ENCODE measurements at places on chromosomes 3 and 15.

DNA sequence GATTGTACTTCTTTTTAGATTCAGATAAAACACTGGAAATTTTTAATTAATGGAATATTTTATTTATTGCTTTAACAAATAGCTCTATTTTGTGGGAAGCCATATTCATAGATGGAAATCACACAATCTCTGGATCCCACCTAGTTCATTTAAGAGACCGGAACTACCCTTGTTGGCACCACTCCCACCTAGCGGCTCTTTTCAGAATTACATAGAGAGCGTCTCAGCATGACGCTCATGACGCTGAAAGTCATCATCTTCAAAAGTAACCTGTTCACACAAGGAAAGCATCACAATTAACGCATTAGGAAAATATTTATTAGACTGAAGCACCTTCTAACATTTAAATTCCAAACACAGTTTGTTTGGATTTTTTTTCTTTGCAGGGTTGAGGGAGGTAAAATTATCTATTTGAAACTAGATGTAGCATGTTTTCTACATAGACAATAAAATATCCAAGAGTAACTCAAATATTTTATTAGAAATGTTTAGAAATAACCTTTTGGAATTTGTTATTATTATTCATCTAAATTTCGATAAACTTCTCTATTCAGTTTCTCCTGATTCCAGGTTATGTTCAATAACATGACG is 214.9 kb upstream of the ARRDC4 start:
- H3K27ac ChIP-seq, result no peak overlapping the region
- peak; percentile 81 for DNase-seq
- H3K27me3 ChIP-seq, result no peaks in the 10 kb centered on the region
- H3K36me3 ChIP-seq, result no peaks in the 10 kb centered on the region
- no peak overlapping the region for H3K4me3 ChIP-seq

- H3K27me3 ChIP-seq, result no peaks in the 10 kb centered on the region
- no peak overlapping the region for H3K27ac ChIP-seq
Measured at GRCh38 chr3:148044151-148044550, 635.0 kb downstream of the ZIC1 start.

- no peaks in the 10 kb centered on the region for H3K36me3 ChIP-seq
- peaks cover 11% of the 10 kb centered on the region for H3K4me1 ChIP-seq
- no peak overlapping the region for H3K27ac ChIP-seq
- H3K27me3 ChIP-seq, result no peaks in the 10 kb centered on the region
- no peak overlapping the region for H3K4me3 ChIP-seq
Measured at GRCh38 chr3:36701249-36701572, 63.1 kb downstream of the DCLK3 start.

GRCh38 chr3:184570489-184570888 is 8.9 kb downstream of the EPHB3 start:
- DNase-seq, result no peak
- no peak overlapping the region for H3K27ac ChIP-seq
- peaks cover 86% of the 10 kb centered on the region for H3K27me3 ChIP-seq
- H3K36me3 ChIP-seq, result no peaks in the 10 kb centered on the region
- H3K4me3 ChIP-seq, result no peak overlapping the region

DNA sequence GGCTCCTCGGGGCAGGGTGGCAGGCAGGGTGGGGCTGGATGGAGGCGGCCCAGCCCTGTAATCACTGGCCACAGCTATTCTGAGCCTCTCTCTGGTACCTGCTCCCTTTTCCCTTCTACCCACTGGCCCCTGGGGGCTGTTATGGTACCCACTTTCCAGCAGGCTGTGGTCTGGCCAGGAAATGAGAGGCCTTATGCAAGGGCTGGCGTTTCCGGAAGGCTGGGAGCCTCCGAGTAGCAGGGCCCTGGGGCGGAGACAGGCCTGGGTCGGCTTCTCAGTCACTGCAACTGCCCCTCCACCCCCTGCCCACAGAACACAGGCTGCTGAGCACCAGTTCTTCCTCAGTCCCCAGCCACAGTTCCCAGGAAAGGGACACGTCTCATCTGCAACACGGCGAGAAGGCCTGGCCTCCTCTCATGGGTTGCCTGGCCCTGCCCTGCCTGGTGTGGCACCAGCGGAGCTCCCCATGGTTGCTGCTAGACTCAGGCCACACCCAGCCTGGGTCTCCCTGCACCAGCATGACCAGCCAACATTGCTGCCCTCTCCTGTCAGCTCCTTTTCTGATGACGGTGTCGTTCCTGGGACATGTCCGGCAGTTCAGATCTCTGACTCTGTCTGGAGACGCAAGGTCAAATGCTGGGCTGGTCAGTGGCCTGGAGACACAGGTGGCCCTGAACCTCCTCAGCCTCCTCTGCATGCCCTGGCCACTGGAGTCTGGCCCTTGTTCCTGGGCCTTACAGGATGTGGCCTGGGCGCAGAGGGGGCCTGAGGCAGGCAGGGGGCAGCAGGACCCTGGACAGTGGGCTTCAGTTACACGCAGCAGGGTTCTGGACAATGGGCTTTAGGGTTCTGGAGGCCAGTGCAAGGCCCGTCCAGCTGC is 6.5 kb downstream of the CHST13 start:
- H3K27ac ChIP-seq, result no peak overlapping the region
- no peak for DNase-seq
- H3K27me3 ChIP-seq, result no peaks in the 10 kb centered on the region
- H3K4me3 ChIP-seq, result no peak overlapping the region

DNA sequence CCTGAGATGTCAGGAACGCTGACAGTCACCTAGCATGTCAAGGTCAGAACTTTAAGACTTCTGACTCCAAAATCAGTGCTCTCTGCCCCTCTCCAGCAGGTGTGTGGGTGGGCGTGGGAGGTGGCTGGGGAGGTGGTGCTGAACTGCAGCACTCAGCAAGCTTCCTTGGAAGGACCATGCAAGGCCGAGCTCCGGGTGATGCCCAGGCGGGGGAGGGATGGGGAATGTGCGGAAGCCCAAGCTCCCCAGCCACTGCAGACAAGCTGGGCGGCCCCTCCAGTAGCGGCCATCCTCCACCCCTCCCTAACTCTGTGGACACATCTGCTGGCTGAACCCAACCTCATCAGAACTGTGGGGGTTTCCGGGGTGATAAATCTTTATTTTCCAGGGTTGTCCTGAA is 296.6 kb downstream of the TLE3 start:
- H3K27ac ChIP-seq, result no peak overlapping the region
- no peak overlapping the region for H3K4me3 ChIP-seq
- no peak for DNase-seq
- no peaks in the 10 kb centered on the region for H3K4me1 ChIP-seq
- H3K27me3 ChIP-seq, result no peaks in the 10 kb centered on the region
- no peaks in the 10 kb centered on the region for H3K36me3 ChIP-seq

GRCh38 chr3:72257203-72257602 is 472.3 kb upstream of the PROK2 start:
- no peak overlapping the region for H3K4me3 ChIP-seq
- no peak for DNase-seq
- H3K27me3 ChIP-seq, result no peaks in the 10 kb centered on the region

DNA sequence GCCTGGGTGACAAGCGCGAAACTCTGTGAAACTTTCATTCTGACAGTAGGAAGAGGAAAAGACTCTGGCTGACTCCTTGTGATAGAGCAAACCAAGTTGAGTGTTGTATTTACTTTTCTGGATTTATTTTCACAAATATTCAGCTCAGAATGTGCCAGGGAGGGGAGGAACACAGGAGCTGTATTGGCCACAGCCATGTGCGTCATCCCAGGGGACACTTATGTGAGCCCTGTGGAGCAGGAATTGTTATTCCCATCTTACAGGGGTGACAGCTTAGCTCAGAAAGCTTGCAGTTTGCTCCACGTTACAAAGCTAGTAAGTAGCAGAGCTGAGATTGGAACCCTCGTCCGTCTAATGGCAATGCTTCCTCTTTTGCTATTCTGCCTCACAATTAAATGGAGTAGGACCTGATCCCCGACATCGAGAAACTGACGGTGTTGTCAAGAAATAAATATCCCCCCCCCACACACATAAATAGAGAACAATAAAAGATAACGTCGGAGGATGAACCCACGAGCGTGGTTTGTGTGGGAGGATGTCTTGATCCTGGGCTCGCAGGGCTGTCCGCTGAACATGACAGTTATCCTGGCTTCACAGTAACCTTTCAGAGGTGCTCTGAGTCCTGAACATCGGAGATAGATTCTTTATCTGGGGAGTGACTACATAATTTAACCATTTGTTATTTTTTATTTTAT is 151.6 kb upstream of the CTDSPL start:
- no peaks in the 10 kb centered on the region for H3K4me1 ChIP-seq
- no peak overlapping the region for H3K27ac ChIP-seq
- DNase-seq, result no peak
- H3K4me3 ChIP-seq, result no peak overlapping the region

DNA sequence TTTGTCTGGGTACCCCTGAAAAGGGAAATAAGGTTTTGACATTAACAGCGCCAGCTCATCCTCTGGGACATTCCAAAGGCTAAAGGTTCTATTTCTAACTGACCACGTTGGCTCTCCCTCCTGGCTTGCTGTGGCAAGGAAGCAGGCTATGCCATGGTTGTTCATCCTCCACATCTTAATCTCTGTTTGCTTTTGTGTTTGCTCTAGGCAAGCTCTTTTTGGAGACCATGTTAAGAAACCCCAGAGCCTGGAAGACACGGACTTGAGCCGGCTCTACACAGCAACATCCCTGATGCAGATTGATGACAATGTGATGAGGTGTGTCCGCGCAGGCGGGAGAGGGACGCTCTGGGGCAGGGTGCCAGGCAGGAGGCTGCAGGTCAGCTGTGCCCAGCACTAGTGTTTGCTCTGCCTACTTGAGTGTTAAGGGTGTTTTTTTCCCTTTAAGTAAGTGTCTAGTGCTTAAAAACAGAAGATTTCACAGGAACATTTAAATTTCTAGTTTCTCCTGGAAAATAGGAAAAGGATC is 33.3 kb downstream of the RLBP1 start:
- H3K27me3 ChIP-seq, result no peaks in the 10 kb centered on the region
- no peaks in the 10 kb centered on the region for H3K36me3 ChIP-seq
- no peak for DNase-seq
- no peaks in the 10 kb centered on the region for H3K4me1 ChIP-seq

DNA sequence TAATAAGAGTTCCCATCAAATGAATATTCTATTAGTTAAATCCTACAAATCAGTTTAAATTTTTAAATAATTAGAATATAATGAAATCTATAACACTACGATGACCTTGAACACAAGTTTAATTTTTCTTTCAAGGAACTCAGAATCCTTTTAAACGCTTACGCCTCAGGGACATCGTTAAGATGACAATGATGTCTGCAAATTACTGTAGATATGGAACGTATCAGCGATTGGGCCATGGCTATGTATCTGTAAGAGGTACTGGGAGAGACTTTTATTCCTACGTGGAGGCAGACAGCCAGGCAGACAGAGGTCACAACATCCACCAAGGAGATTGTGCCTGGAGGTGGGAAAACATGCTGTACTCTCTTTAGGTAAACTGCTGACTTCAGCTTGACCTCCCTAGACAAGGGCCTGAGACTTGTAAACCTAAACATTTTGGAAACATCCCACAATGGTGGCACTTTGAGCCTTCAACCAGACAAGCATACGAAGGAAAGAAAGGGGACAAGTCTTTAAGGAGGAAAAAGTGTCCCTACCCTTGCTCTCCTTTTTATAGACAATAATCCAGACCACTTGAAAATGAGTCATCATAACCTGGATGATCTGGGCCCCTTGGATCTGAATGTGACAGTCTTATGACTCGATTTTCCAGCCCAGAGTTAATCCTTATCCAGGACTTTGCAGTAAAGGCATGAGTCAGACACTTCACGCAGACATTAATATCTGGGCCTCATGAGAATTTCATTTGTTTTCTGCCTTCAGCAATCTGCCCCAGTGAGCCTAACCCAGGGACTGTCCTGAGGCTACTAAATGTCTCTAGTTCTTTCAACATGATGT is 6.8 kb upstream of the LDHAL6B start:
- no peak overlapping the region for H3K4me3 ChIP-seq
- H3K27ac ChIP-seq, result no peak overlapping the region
- DNase-seq, result no peak

GRCh38 chr3:175111036-175111435 is 251.9 kb downstream of the NAALADL2 start:
- DNase-seq, result no peak
- H3K4me3 ChIP-seq, result no peak overlapping the region
- no peaks in the 10 kb centered on the region for H3K27me3 ChIP-seq
- H3K4me1 ChIP-seq, result no peaks in the 10 kb centered on the region
- no peak overlapping the region for H3K27ac ChIP-seq
- no peaks in the 10 kb centered on the region for H3K36me3 ChIP-seq

DNA sequence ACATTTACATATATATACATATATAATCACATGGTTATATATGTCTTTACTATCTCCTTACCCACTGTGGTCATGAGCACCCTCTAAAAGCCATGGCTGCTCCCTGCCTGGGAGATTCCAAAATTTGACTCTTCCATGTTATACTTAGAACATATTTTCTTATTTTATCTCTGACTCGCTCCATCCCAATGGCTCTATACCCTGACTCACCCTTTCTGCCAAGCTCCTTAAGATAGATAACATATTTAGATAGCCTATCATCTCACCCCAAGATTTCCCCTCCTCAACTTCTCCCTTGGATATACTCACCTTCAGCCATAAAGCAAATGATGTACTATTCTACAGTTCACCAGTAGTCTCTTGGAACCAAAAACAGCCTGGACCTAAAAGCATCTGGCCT is 65.1 kb downstream of the CD200R1L start:
- no peaks in the 10 kb centered on the region for H3K27me3 ChIP-seq
- H3K4me1 ChIP-seq, result no peaks in the 10 kb centered on the region
- DNase-seq, result no peak
- no peak overlapping the region for H3K27ac ChIP-seq
- no peak overlapping the region for H3K4me3 ChIP-seq

- H3K4me3 ChIP-seq, result no peak overlapping the region
- peaks cover 12% of the 10 kb centered on the region for H3K4me1 ChIP-seq
- H3K36me3 ChIP-seq, result no peaks in the 10 kb centered on the region
- no peak for DNase-seq
- H3K27me3 ChIP-seq, result no peaks in the 10 kb centered on the region
- H3K27ac ChIP-seq, result no peak overlapping the region
Measured at GRCh38 chr3:128416578-128417211, 50.0 kb downstream of the DNAJB8 start.

- H3K27ac ChIP-seq, result no peak overlapping the region
- no peaks in the 10 kb centered on the region for H3K36me3 ChIP-seq
- no peak for DNase-seq
- H3K4me3 ChIP-seq, result no peak overlapping the region
Measured at GRCh38 chr3:127210654-127210943, 17.7 kb downstream of the PRR23E start.

- H3K27ac ChIP-seq, result no peak overlapping the region
- H3K4me1 ChIP-seq, result no peaks in the 10 kb centered on the region
- H3K4me3 ChIP-seq, result no peak overlapping the region
- peak; percentile 17 for DNase-seq
- H3K36me3 ChIP-seq, result peaks cover 23% of the 10 kb centered on the region
- no peaks in the 10 kb centered on the region for H3K27me3 ChIP-seq
Measured at GRCh38 chr3:84223512-84223911, 735.3 kb upstream of the CADM2 start.
